Germinal center (tissue), 1 donor: ENCODE measurements at places on chromosomes 3 and 15.

- DNase-seq: no peak
Measured at GRCh38 chr3:73729969-73730440, 105.3 kb upstream of the PDZRN3 start.

GRCh38 chr3:190036631-190037030, 84.1 kb downstream of the P3H2 start:
- DNase-seq: no peak

DNA sequence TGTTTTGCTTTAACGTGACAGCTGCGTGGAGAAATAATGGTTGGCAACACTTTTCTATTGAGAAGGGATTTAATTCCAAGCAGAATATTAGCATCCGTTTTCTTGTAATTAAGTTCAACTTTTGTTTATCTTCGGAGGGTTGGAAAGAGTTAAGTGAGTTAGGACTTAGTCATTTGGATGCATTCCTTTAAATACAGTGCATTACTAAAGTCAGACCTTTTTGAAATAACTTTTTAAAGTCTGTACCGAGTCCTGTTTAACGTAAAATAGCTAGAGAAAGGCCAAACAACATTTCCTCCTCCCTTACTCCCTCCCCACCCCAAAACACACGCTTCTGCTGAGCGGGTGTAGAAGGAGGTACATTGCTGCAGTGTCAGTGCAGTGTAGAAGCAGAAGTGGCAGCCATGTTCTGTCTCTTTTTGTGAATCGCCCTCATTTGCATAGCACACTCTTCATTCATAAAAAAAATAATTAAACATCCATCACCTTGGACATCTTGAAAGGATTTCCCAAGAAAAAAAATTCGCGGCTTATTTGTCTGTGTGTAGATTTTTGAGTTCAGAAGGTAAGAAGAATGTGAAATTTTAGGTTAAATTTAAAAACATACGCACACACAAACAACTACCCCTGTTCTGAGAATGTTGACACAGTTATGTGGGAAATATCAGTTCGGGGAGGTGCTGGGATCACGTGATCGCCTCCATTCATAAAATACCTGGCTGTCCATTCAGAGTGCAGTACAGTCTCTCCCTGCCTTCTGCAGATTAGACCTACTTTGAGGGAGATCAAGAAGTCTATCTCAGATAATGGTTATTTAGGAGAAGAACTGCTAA, 1.6 kb downstream of the SPRED1 start:
- peak; percentile 60 for DNase-seq

GRCh38 chr3:2838546-2839157, 271.5 kb downstream of the IL5RA start:
- DNase-seq: no peak

DNA sequence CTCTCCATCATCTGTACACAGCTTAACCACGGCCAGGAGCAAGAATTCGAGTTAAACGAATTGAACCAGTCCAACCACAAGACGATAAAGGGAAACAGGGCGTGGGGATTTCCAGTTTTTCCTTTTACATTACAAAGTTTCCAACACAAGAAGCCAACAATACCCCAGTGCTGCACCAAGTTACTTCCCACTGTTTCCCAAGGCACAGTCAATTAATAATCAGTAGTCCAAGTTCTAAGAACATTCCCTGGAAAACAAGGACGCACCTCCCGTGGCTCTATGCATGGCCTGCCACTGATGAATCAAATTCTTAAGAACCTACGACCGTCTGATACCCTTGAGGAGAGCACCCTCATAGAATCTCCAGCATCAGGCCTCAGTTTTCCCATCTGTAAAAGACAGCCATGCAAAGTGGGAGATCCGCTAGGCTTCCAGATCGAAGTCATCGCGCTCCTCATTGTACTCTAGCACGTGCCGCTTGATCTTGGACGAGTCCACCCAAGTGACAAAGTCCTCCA, 774 bp downstream of the IMP3 start:
- no peak for DNase-seq

DNA sequence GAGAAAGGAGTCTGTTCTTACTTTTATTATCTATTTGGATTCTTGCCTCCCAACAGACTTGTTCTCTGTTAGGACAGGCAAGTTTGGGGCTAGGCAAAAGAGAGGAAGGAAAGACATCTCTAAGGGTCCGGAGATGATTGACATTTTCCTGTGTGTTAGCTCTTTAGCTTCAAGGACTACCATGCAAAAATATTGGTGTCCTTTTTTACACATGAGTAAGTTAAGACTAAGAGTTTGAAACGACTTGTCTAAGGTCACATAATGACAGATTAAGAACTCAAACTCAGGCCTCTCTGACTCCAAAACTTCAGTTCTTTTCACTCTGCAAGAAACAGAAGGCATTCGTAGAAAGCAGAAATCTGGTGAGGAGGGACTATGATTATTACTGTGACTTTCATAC, 5.9 kb downstream of the LMCD1 start:
- DNase-seq: no peak

DNA sequence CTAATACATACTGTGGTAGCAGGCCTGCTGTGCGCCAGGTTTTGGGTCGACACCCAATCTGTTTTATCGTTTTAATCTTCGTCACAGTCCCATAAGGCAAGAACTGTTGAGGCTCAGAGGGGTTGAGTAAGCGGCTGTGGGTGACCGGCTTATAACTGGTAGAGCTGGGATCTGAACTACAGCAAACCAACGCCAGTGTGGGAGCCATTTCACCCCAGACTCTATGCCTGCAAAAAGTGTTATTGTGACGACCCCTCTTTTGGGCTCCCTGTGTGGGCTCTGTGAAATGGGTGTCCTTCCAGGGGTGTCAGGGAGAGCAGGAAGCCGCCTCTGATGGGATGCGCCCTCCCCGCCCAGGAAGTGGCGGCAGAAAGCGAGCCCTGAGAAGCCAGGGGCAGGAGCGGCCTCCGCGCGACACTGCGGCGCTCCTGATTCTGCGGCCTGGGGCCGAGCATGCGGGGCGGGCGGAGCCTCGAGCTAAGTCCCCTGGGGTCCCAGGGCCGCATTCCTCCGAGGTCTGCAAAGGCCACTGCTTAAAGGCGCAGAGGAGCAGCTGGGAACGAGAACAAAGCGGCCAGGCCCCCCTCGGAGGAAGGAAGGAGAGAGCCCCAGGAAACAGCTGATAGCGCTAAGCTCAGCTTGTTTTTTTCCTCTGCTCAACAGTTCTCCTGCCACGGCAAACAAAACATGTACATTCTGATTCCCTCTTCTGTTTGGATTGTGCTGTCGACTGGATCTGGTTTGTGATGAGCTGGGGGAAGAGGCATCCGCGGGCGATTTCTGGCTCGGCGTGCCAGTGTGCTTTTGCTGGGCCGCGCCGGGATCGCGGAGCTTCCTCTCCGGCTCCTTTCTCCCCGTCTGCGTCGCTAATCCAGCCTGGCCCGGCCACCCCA, 33.9 kb downstream of the GRK7 start:
- DNase-seq: peak; percentile 30

DNA sequence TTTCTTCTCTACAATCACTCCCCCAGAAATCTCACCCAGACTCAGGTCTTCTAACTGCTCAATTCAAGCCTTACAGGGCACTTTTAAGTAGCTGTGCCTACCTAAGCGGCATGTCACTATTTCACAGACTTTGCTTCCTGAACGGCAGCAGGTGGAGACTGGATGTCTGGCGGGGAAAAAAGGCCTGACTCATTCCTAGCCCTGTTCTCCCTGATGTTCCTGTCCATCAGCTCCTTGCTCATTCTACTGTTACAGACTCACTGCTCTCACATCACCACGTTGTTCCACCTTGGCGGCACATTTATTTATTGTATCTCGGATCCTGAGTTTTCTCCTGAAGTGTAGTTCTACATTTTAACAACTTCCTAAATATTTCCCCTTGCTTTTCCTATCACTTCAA, 52.6 kb upstream of the ATP11B start:
- no peak for DNase-seq

DNA sequence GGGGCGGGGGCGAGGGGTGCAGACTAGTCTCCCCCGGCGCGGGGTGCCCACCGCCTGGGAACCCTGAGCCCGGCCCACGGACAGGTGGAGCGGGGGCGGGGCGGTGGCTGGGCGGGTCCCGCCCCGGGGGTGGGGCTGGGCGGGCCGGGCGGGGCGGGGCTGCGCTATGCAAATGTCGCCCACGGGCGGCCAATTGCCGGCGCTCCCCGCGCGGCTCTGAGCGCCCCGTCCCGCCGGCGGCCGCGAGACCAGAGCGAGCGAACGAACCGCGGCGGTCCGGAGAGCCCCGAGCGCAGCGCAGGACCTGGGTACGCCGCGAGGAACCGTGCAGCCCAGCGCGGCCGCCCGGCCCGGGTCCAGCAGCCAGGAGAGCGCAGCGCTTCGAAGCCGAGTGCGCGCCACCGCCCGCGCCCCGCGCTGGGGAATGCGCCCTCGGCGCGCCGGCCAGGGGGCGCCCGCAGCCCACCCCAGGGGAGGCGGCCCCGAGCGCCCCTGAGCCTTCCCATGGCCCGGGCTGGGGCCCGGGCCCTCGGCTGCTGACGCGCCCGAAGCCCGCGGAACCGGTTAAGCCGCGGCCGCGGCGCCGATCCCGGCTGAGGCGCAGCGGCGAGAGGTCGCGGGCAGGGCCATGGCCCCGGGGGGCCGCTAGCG, at the start of gene SEMA3F:
Gene SEMA3F, plus strand, starts transcription at position 485 of the 651 bp plus-strand sequence. CDS start 4,299 bp downstream, outside the sequence.
- DNase-seq: peak; percentile 96

DNA sequence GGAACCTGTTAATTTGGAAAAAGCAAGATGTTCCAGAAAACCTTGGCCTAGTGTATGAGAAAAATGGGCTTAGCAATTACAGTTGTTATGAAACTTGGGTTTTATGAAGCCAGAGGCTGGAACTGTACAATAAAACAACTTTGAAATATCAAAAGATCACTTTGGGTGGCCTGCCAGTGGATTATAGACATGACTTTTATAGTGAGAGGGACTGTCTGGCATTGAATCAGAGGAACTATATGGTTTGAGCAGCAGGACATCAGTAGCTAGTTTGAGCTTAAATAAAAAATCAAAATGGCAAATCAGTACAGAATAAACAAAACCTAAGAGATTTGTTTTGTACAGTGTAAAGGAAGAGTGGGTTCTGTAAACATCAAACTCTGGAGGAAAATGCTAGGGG, 115.0 kb upstream of the PTPRG start:
- DNase-seq: no peak

- DNase-seq: no peak
Measured at GRCh38 chr3:45746777-45747622, 49.3 kb downstream of the SLC6A20 start.

DNA sequence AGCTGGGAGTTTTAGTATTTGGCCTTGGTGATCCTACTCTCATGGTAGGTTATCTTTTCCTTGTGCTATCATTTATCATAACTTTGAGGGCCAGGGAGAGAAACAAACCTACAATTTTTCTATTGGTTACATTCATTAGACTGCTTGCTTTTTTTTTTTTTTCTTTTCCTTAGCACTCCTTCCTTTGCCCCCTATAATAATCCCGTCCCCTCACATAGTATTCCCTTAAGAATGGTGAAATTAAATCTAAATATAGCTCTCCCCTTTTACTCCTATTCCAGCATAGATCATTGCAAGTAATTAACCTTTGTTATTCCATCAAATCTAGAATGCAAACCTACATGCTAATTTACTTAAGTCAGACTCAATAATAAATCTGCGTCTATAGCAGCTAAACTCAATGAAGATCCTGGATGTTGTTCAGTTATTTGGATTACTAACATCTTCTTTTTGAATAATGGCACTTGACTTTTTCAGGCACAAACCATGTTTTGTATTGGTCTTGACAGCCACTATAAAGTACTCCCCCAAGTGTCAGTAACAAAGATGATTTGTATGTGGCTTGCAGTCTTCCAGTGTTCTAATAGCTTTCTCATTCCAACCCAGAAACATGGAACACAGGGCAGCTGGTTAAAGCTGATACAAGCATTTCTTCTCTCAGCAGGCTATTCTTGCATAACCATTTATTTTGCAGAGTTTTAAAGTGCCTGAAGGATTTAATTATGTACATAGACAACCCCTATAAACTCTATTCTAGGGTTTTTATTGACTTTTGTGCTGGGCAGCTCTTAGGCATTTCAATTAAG, 420.6 kb downstream of the MECOM start:
- no peak for DNase-seq
